ENCODE measurements at places on chromosomes 3 and 15. TPM values are rescaled to one million over a fixed set of nuclear protein-coding genes. Genes with fewer than 3 reads are reported as not detected.

DNA sequence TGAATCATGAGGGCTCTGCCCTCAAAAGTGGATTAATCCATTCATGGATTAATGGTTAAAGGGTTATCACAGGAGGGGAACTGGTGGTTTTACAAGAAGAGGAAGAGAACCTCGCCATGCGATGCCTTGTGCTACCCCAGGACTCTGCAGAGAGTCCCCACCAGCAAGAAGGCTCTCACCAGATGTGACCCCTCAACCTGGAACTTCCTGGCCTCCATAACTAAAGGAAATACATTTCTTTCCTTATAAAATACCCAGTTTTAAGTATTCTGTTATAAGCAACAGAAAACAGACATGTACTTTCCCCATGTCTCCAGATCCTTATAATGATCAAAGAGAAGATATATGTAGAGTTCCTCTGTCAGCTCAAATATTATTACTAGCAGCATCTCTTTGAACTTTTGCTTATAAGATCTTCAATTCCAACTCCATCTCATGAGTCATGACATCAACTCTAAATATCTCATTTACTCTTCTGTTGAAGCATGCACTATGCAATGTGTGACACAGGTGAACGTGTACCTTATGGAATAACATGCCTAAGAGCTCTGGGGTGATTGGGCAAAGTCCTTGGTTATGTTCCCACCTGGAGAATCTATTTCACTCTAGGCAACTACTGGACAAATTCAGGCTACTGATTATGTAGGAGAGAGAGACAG lies 37.5 kb upstream of the ZBTB38 start:
- peaks cover 1% of the 10 kb centered on the region for H3K36me3 ChIP-seq
- H3K27me3 ChIP-seq = peaks cover 5% of the 10 kb centered on the region
- H3K27ac ChIP-seq = no peak overlapping the region

CPLX3 gene
- total RNA-seq = 0.17 TPM

DNA sequence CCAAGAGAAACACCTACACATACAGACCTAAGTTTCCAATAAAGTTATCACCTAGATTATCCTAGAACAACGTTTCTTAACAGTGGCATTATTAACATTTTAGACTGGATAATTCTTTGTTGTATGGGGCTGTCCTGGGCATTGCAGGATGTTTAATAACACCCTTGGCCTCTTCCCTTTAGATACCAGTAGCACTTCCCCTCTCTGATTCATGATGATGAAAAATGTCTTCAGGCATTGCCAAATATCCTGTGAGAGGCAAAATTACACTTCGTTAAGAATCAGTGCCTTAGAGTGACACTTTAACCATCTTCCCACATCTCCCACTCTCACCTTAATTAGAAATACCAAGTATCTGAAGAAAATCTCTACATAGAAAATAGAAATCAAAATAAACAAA lies 352.6 kb downstream of the CGGBP1 start:
- H3K27ac ChIP-seq = no peak overlapping the region
- H3K36me3 ChIP-seq = no peaks in the 10 kb centered on the region
- H3K4me3 ChIP-seq = no peak overlapping the region
- H3K27me3 ChIP-seq = peaks cover 3% of the 10 kb centered on the region

PRR20G gene
- not detected for total RNA-seq

TP63 gene
- 0.51 TPM for total RNA-seq

LOXL1 gene
- total RNA-seq = 1.3 TPM

DNA sequence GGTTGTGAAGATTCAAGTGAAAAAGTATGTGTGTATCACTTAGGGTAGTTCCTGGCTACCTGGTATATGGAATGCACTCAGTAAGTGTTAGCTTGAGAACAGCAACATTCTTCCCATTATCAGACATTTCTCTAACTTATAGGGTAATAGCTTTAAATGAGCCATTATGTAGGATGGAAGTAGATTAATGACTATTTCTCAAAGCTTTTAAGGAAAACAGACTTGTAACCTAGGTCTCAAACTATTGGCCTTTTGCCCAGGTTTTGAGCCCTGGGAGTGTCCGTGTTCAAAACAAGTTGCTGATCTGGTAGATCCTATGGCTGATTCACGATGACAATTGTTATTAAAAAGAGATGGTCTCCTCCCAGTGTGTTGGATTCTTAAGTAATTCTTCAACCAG lies 129.1 kb upstream of the UMPS start:
- no peak for DNase-seq
- no peaks in the 10 kb centered on the region for H3K36me3 ChIP-seq
- H3K27me3 ChIP-seq = peaks cover 15% of the 10 kb centered on the region
- no peak overlapping the region for H3K4me3 ChIP-seq

DNA sequence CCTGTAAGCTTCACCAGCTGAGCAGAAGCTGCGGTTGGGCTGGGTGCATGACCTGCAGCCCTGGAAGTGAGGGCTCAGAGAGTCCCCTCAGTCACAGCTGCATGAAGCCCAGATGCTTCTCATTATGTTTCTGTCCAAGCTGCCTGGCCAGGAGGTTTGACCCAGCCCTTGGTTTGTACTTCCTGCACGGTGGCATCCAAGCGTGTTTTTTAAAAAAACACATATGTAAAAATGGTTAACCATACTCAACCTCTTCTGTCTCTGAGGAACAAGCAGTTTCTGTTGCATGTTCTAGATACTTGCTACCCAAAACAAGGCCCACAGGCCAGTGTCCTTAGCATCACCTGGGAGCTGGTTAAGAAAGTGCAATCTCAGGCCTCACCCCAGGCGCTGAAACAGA lies 76.0 kb upstream of the ATP10A start:
- H3K27me3 ChIP-seq = peaks cover 2% of the 10 kb centered on the region
- DNase-seq = no peak
- no peak overlapping the region for H3K27ac ChIP-seq

TTLL13 gene
- 0.29 TPM for total RNA-seq

GPR160 gene
- 3.5 TPM for total RNA-seq

FBXW12 gene
- not detected for total RNA-seq

RTP4 gene
- total RNA-seq = 4.0 TPM

GRCh38 chr3:62098646-62099365 lies 274.5 kb downstream of the FEZF2 start:
- H3K36me3 ChIP-seq = no peaks in the 10 kb centered on the region
- H3K27me3 ChIP-seq = no peaks in the 10 kb centered on the region
- no peaks in the 10 kb centered on the region for H3K4me1 ChIP-seq
- H3K27ac ChIP-seq = no peak overlapping the region
- no peak for DNase-seq

- no peaks in the 10 kb centered on the region for H3K4me1 ChIP-seq
- H3K27me3 ChIP-seq = no peaks in the 10 kb centered on the region
- H3K4me3 ChIP-seq = no peak overlapping the region
- DNase-seq = no peak
- H3K27ac ChIP-seq = no peak overlapping the region
These were observed 36.9 kb downstream of the TCAIM start for GRCh38 chr3:44375450-44375849.

CCDC13 gene
- total RNA-seq = 0.32 TPM

- no peaks in the 10 kb centered on the region for H3K36me3 ChIP-seq
- H3K4me1 ChIP-seq = no peaks in the 10 kb centered on the region
- peaks cover 3% of the 10 kb centered on the region for H3K27me3 ChIP-seq
- no peak overlapping the region for H3K27ac ChIP-seq
- no peak overlapping the region for H3K4me3 ChIP-seq
- DNase-seq = peak; percentile 2
These were observed 39.7 kb downstream of the GLDN start for GRCh38 chr15:51380999-51381806.

DYNC1LI1 gene
- 35.9 TPM for total RNA-seq

SUCLG2 gene
- 30.3 TPM for total RNA-seq

DNA sequence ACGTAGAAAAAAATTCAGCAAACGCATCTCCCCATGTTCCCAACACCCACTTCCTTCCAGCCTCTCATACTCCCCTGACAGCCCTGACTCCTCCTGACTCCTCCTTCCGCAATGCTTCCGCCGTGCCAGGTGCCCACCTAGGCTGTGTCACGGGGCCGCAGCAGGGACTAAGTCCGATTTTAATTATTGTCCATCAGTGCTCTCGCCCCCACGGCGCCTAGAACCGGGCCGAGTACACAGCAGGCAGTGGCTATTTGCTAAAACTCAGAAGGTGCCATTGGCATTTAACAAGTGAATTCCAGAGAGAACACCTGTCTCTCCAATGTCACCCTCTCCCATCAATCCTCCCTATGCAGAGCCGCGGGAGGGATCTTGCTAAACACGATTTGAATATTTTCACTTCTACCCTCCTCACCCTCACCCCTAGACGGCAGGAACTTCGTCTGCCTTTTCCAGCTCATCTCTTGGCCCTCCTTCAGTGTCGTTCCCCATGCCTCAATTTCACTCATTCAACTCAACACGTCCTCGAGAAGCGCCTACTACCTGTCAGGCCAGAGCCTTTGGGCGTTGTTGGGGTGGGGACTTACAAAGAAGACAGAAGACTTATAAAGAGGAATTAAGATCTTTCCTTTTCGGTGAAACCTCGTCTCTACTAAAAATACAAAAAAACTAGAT lies 11.5 kb upstream of the SHF start:
- H3K4me1 ChIP-seq = peaks cover 15% of the 10 kb centered on the region
- peaks cover 8% of the 10 kb centered on the region for H3K27me3 ChIP-seq
- no peak overlapping the region for H3K4me3 ChIP-seq

DNA sequence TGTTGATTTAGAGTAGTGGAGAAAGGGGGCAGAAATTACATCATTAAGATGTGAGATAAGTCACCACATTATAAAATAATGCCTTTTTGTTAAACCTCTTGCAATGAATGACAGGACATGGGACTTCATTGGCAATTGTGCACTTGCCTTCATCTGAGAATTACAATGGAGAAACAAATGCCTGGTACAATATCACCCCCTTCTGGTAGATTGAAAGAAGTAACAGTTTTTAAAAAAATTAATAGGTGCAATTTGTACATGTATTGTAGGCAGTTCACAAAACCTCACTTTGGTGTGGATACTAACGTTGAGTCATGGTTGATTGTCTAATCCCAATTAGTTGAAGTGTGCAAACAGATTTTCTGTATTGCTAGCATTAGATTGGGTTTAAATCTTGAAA lies 4.6 kb upstream of the P2RY14 start:
- no peak overlapping the region for H3K4me3 ChIP-seq
- no peaks in the 10 kb centered on the region for H3K36me3 ChIP-seq
- H3K27ac ChIP-seq = peak overlapping the region; percentile 38
- no peaks in the 10 kb centered on the region for H3K27me3 ChIP-seq
- no peak for DNase-seq

GRCh38 chr3:77906102-77906709 lies 866.3 kb downstream of the ROBO2 start:
- H3K4me3 ChIP-seq = no peak overlapping the region
- H3K27me3 ChIP-seq = no peaks in the 10 kb centered on the region
- no peaks in the 10 kb centered on the region for H3K4me1 ChIP-seq
- no peak overlapping the region for H3K27ac ChIP-seq
- DNase-seq = no peak
- no peaks in the 10 kb centered on the region for H3K36me3 ChIP-seq

AAGAB gene
- 44.0 TPM for total RNA-seq

- DNase-seq = no peak
- no peak overlapping the region for H3K4me3 ChIP-seq
- no peak overlapping the region for H3K27ac ChIP-seq
These were observed 181.9 kb downstream of the CDIN1 start for GRCh38 chr15:36761132-36761847.

DNA sequence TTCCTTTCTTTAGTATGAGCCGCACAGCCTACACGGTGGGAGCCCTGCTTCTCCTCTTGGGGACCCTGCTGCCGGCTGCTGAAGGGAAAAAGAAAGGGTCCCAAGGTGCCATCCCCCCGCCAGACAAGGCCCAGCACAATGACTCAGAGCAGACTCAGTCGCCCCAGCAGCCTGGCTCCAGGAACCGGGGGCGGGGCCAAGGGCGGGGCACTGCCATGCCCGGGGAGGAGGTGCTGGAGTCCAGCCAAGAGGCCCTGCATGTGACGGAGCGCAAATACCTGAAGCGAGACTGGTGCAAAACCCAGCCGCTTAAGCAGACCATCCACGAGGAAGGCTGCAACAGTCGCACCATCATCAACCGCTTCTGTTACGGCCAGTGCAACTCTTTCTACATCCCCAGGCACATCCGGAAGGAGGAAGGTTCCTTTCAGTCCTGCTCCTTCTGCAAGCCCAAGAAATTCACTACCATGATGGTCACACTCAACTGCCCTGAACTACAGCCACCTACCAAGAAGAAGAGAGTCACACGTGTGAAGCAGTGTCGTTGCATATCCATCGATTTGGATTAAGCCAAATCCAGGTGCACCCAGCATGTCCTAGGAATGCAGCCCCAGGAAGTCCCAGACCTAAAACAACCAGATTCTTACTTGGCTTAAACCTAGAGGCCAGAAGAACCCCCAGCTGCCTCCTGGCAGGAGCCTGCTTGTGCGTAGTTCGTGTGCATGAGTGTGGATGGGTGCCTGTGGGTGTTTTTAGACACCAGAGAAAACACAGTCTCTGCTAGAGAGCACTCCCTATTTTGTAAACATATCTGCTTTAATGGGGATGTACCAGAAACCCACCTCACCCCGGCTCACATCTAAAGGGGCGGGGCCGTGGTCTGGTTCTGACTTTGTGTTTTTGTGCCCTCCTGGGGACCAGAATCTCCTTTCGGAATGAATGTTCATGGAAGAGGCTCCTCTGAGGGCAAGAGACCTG lies 13.2 kb downstream of the GREM1 start:
- H3K4me3 ChIP-seq = no peak overlapping the region
- DNase-seq = no peak
- no peaks in the 10 kb centered on the region for H3K36me3 ChIP-seq
- H3K27me3 ChIP-seq = peaks cover 24% of the 10 kb centered on the region
- no peak overlapping the region for H3K27ac ChIP-seq

FSIP1 gene
- 0.26 TPM for total RNA-seq

ZNF385D gene
- not detected for total RNA-seq

- no peaks in the 10 kb centered on the region for H3K4me1 ChIP-seq
- H3K4me3 ChIP-seq = no peak overlapping the region
- no peak overlapping the region for H3K27ac ChIP-seq
- H3K27me3 ChIP-seq = peaks cover 9% of the 10 kb centered on the region
- H3K36me3 ChIP-seq = no peaks in the 10 kb centered on the region
- no peak for DNase-seq
These were observed 27.0 kb downstream of the EPHB1 start for GRCh38 chr3:134822090-134822489.

NR1I2 gene
- total RNA-seq = not detected

ACSBG1 gene
- total RNA-seq = 0.52 TPM

GRCh38 chr3:17581421-17582080 lies 160.9 kb downstream of the TBC1D5 start:
- no peaks in the 10 kb centered on the region for H3K36me3 ChIP-seq
- H3K4me3 ChIP-seq = no peak overlapping the region
- no peaks in the 10 kb centered on the region for H3K27me3 ChIP-seq
- no peak overlapping the region for H3K27ac ChIP-seq
- no peak for DNase-seq
- peaks cover 9% of the 10 kb centered on the region for H3K4me1 ChIP-seq

- no peak overlapping the region for H3K27ac ChIP-seq
- H3K4me3 ChIP-seq = no peak overlapping the region
- H3K36me3 ChIP-seq = peaks cover 6% of the 10 kb centered on the region
- peaks cover 4% of the 10 kb centered on the region for H3K4me1 ChIP-seq
- no peak for DNase-seq
These were observed 57.6 kb downstream of the RAB11A start for GRCh38 chr15:65926899-65927298.

- H3K27ac ChIP-seq = no peak overlapping the region
- no peaks in the 10 kb centered on the region for H3K27me3 ChIP-seq
- no peak for DNase-seq
These were observed 82.6 kb upstream of the NANOGP8 start for GRCh38 chr15:35167675-35168074.

GRCh38 chr15:97993310-97993738 lies 32.8 kb downstream of the ARRDC4 start:
- H3K4me1 ChIP-seq = peaks cover 13% of the 10 kb centered on the region
- no peaks in the 10 kb centered on the region for H3K36me3 ChIP-seq
- DNase-seq = no peak
- no peaks in the 10 kb centered on the region for H3K27me3 ChIP-seq

GRCh38 chr3:4493014-4493940 lies at the start of gene ITPR1:
Gene ITPR1 (plus strand): TSS chr3:4493348. CDS start chr3:4516492, 23,144 bp downstream.
- H3K27ac ChIP-seq = peak within 1 kb of the TSS; percentile 83
- peaks cover 59% of the 10 kb centered on the region for H3K4me1 ChIP-seq
- H3K27me3 ChIP-seq = peaks cover 35% of the 10 kb centered on the region
- H3K36me3 ChIP-seq = peaks cover 34% of the 10 kb centered on the region
- peak within 1 kb of the TSS; percentile 96 for H3K4me3 ChIP-seq
- peak; percentile 97 for DNase-seq

Measured in activated T-helper 1 cell treated with anti-CD3 and anti-CD28 coated beads, Interleukin-12 subunit alpha, Interleukin-12 subunit beta, Interleukin-2, Interleukin-4 antibody, amounts not matched to agents 30 ng/mL and 10 ng/mL and 1 ng/mL, durations not matched to agents 14 hours and 24 hours and 36 hours (primary cell).